DND-41 (cell line): ENCODE measurements at places on chromosomes 11 and 22.

DNA sequence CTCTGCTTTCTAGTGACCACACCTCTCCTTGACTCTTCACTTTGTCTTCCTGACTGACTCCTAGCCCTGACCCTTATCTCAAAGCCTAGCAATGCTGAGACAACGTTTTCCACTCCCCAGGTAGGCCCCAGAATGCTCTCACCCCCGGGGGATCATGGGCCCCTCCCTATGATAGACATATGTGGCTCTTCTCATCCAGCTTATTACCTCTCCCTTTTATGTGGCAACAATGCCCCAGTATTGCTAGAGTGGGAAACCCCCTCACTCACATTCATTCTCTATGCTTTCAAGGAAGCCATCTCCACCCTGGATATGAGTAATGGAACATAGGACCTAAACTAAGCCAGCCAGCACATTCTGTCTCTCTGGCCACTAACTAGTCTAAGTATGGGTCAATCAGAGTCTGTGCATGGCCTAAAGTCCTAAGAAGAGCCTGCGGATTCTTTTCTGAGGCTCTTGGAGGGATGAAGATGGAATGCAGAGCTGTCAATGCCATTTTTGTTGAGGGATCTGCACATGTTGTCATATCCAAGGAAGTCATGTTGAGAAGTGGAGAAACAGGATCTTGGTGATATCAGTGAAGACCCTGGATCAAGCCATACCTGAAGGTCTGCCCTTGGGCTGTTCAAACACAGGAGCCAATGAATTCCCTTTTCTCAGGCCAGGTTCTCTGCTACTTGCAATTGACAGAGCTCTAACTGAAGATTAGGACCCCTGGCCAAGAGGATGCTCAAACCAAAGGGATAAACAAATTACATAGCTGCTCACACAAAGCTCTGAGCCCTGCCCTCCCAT, 79.8 kb upstream of the GRK3 start:
- no peak for DNase-seq

DNA sequence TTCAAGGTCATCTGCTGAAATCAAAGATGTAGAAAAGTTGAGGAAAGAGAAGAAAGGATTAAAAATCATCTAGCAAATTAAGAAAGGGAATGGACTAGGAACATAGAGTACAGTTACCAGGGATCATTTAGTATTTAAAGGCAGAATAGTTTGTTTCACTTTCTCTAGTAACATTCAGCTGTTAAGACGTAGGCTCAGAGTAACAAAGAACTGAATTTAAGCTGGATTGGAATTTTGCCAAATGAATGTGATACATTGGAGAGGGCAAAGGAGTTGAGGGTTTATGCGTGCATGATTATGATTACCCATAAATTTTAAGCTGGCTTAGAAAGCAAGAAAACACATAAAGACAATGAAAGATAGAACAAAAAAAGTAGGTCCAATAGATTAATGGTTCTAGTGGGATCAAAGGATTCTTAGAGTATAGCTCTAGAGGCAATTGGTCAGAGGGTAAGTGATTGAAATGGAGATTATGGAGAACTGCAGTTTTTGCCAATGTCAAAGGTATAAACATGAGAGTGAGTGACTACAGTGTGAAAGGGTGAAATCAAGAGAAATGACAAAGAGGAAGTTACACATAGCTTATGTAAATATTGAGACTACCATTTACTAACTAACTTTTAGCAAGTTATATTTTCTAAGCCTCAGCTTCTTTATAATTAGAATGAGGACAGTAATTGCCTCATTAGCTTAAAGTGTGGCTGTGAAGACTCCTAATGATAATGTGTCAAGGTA, 190.0 kb downstream of the GRIA4 start:
- DNase-seq: no peak

DNA sequence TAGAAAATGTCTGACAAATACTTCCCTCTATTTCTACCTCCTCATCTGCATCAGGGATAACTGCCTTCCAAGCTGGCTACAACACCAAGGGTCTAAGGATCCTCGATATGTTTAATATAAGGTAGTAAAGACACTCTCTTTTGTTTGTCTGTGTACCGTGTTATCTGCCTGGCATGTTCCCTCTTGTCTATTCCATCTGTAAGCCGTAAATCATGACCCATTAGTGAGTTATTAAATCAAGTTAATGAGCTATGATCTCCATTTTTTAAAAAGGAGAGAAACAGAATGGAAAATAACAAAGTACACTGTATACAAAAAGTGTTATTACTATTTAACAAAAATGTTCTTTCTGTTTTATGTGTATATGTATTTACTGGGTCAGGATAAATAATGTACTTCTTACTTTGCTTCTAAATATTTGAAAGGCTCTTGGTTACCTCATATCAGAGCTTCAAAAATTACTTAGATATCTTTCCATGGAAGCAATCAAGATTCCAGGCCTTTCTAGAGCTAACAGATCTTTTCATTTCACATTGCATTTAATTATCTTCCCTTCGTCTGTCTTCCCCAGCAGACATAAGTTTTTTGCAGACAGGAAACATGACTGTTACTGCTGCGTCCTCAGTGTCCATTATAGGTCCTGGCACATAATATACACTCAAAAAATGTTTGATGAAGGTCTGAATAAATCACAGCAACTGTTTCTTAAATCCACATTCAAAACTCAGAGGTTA, 342.6 kb upstream of the CCDC90B start:
- no peak for DNase-seq

DNA sequence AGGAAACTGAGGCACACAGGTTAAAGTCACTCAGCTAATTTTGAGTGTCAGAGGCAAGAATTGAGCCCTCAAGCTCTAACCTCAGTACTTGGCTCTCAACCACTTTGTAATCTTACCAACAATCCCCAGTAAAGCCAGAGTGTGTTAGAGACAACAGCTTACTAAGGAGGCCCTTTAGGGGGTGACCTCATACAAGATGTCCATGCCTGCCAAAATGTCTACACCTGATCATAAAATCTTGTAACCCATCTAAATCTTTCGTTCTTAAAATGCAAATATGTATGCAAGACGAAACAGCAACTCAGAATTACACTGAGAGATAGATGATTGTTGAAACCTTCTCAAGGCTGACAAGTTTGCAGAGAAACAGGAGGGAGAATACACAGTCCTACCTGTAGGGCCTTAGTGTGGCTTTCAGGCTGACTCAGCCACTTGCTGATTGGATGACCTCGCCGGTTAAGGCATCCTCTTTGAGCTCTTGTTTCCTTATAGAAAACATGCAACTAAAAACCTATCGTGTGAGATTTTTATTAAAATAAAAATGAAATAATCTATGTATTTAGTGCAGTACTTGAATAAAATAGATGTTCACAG, 143.2 kb downstream of the OPCML start:
- DNase-seq: no peak

GRCh38 chr22:36862251-36863242, 1.7 kb downstream of the NCF4 start:
- no peak for DNase-seq

DNA sequence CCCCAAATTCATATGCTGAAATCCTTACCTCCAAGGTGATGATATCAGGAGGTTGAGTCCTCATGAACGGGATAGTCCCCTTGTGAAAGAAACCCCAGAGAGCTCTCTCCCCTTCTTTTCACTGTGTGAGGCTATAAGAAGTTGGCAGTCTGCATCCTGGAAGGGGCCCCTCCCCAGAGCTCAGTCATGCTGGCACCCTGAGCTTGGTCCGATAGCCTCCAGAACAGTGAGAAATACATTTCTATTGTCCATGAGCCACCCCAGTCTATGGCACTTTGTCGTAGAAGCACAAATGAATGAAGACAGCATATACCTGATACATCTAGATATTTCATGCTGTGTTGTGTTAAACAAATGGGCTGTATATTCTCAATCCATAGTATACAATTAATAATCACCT, 81.1 kb upstream of the CRTAM start:
- DNase-seq: no peak

DNA sequence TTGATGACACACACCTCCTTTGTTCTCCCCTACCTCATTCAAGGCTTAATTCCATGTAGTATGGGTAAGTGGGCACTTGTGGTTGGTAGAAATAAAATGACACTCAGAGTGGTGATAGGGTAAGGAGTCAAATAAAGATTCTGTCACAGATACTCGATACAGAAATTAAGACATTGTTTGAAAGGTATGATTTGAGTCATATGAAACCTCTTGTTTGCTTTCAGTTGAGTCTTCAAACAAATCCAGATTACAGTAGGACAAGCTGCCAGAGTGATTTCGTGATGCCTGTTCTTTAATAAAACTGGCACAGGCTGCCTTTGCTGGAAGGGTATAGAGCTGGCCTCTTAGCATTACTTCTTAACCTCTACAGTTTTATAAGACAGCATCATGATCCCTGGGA, 182.4 kb downstream of the SPON1 start:
- DNase-seq: no peak

GRCh38 chr11:6576471-6577373, 26.7 kb downstream of the RRP8 start:
- peak; percentile 26 for DNase-seq

GRCh38 chr11:57501953-57502352, 13.5 kb downstream of the SLC43A1 start:
- no peak for DNase-seq

- DNase-seq: no peak
Measured at GRCh38 chr11:99241066-99241465, 220.3 kb downstream of the CNTN5 start.

- DNase-seq: no peak
Measured at GRCh38 chr11:103241574-103241973, 132.3 kb downstream of the DYNC2H1 start.

- DNase-seq: peak; percentile 90
Measured at GRCh38 chr22:28882878-28883656, at the start of gene ZNRF3. Gene ZNRF3, plus strand, starts transcription at chr22:28883572. Its CDS starts 195 bp downstream, at chr22:28883767.

DNA sequence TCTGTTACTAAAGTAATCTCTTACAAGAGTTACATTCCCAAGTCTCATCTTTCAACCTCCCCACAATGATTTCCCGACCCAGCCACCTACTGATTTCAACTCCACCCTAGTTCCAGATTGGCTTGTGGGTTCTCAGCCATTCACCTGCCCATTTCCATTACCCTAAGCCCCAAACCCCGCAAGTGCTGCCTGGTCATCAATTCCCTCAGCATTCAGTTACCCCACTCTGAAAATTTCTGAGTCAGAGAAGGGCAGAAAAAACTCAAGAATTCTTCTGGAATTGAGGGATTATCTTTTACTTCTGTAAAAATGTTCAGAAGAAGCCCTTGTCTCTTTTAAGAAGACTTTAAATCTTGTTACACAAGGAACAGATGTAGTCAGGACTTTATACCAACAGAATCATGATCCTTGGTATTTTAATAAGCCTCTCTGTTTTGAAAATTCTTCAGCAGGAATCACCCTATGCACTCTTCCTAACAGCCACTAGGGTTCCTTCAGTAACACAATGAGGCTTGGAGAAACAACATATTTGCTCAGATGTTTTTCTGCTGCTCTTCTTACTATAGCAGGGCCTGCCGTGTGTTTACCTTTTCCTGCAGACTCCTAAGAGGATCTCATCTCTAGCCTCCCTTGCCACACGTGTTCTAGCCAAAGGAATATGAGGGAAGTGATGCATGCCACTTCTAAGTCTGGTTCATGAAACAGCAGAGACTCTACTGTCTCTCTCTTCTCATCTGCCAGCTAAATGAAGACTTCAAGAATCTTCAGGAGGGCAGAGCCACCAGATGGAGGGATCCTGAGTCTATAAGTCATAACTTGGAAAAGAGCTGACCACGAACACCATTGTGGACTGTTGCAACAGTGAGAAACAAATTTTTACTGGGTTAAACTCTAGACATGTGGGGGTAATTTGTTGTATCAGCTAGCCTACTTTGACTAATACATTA, 29.3 kb upstream of the PAMR1 start:
- DNase-seq: no peak

- no peak for DNase-seq
Measured at GRCh38 chr22:20738394-20739089, 35.4 kb upstream of the SERPIND1 start.

GRCh38 chr11:12472401-12473005, 95.1 kb downstream of the PARVA start:
- no peak for DNase-seq

DNA sequence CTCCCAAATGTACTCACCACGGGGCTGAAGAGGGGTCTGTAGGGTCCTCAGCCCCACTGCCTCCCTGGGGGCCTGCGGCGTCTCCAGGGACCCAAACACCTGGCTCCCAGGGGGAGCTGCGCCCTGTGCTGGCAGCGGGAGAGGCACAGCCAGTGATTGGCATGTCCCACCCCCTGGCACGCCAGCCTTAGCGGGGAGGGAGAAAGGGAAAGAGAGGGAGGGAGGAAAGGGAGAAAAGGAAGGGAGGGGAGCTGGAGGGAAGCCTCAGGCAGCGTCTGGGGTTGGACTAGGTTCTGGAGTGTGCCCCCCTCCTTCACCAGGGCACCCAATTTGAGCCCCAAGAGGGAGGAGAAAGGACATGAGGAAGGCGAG, at the start of gene CHRM1:
Gene CHRM1, minus strand, starts transcription at position 163 of the 372 bp plus-strand sequence. CDS start 10,263 bp downstream, outside the sequence.
- no peak for DNase-seq

GRCh38 chr11:124682443-124682842, 8.7 kb downstream of the SPA17 start:
- no peak for DNase-seq

GRCh38 chr11:11841116-11841722, 553 bp upstream of the USP47 start:
- no peak for DNase-seq

DNA sequence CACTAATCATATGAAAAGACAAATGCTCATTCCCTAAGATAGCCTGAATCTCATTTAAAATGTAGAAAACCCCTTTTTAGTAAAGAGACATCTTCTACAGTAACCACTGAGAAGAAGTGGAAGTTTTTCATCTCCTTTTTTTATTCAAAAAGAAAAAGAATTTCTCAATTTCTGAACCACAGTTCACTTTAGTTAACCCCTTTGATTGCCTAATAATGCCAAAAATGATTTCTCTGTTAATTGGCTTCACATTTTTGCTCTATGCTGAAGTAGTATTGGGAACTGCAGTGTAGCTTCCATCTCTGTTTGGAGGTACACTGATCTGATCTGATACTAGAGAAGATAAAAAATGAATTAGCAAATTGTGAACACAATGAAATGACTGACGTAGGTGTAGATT, 58.3 kb downstream of the CD44 start:
- no peak for DNase-seq

GRCh38 chr11:70270877-70271648, 573 bp downstream of the PPFIA1 start:
- peak; percentile 33 for DNase-seq

GRCh38 chr22:49392841-49393510, 434.7 kb downstream of the BRD1 start:
- DNase-seq: no peak

- no peak for DNase-seq
Measured at GRCh38 chr11:2679011-2679676, 20.6 kb downstream of the KCNQ1OT1 start.

- DNase-seq: peak; percentile 42
Measured at GRCh38 chr22:26922806-26923205, 265.4 kb downstream of the MIAT start.
